CD8-positive, alpha-beta T cell (primary cell): ENCODE measurements at places on chromosomes 4 and X. TPM values are rescaled to one million over a fixed set of nuclear protein-coding genes. Genes with fewer than 3 reads are reported as not detected.
A peak's percentile ranks its signal among the peaks of the same experiment; 100 is the strongest.

The ITIH6 gene
- total RNA-seq: not detected

The PABPC1L2A gene
- total RNA-seq: not detected

The LRIT3 gene
- not detected for total RNA-seq

- DNase-seq: no peak
These were observed 120.0 kb upstream of the DIAPH2 start for GRCh38 chrX:96564595-96564994.

GRCh38 chr4:141473952-141474351, 162.4 kb upstream of the IL15 start:
- no peak for DNase-seq

GRCh38 chrX:124307253-124307907, 25.1 kb upstream of the TEX13D start:
- no peak for DNase-seq

DNA sequence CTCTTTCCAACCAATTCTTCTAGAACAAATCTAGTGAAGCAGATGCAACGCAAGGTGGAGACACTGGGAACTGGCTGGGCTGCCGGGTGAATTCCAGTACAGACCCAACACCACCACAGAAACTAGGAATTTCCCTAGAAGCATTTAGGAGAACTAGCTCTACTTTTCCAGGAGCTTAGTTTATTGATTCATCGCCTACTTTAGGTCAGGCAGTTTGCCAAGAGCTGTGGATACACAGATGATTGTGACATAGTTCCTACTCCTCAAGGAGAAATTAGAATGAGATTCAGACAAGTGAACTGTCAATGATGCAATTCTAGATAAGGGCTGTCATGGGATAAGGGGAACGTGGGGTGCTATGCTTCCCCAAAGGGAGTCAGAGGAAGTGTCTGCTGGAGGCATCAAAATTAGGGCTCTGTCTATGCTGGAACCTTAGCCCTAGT, 350.0 kb downstream of the CAMK2D start:
- DNase-seq: no peak

- DNase-seq: no peak
These were observed 184.4 kb downstream of the GLUD2 start for GRCh38 chrX:121231566-121232358.

DNA sequence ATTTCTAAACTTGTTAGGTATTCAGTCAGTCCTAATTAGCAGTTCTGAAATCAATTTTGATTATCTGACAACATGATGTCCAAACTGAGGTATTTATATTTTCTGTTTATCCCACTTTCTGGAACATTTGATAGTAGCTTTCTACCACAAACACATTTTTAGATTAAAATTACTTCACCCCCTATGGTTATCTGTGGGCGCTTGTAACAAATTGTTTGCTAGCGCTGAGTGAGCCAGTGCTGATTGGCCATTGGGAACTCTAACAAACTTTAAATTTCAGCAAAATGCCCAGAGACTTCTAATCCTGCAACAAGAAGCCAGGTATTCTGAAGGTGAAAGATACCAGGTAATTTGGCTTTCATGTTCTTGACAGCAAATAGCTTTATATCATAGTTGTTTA, at the start of gene MEPE:
MEPE (plus strand) TSS at position 301 of the 400 bp plus-strand sequence. CDS start 1,746 bp downstream, outside the sequence.
- no peak for DNase-seq

GRCh38 chrX:22648281-22648680, 351.5 kb upstream of the DDX53 start:
- no peak for DNase-seq

DNA sequence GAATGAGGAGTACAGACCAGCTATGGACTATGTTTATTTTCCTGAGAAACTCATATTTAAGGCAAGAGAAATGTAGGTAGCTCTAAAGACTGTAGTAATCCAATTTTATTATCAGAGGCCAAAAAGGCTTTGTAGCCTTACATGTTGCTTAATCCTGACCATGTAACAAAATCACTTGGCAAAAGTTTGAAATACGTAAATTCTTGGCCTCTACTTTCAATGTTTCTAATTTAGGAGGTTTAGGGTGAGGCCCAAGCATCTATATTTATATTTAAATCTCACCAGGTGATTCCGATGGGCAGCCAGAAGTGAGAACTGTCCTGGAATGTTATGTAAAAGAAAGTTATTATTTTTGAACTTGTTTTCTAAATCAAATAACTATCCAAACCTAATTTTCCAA, 289.7 kb downstream of the IL1RAPL1 start:
- no peak for DNase-seq

- DNase-seq: no peak
These were observed 20.2 kb downstream of the MTTP start for GRCh38 chr4:99594818-99595217.

DNA sequence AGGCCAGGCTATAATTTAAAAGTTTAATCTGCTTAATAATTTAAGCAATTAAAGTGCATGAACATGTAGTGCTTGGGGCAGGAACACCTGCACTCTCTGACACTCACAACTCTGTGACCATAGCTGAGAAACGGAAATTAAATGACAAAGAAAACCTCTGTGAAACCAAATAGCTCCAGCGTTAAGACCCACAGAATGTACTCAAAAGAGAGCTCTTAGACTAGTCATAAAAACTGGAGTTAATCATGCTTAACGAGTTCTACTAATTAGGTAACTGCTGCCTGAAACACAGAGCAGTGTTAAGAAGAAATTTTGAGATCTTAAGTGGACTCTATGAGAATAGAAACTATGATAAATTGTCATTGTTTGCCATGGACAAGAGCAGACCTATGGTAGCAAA, 174.4 kb upstream of the SPIN4 start:
- no peak for DNase-seq

DNA sequence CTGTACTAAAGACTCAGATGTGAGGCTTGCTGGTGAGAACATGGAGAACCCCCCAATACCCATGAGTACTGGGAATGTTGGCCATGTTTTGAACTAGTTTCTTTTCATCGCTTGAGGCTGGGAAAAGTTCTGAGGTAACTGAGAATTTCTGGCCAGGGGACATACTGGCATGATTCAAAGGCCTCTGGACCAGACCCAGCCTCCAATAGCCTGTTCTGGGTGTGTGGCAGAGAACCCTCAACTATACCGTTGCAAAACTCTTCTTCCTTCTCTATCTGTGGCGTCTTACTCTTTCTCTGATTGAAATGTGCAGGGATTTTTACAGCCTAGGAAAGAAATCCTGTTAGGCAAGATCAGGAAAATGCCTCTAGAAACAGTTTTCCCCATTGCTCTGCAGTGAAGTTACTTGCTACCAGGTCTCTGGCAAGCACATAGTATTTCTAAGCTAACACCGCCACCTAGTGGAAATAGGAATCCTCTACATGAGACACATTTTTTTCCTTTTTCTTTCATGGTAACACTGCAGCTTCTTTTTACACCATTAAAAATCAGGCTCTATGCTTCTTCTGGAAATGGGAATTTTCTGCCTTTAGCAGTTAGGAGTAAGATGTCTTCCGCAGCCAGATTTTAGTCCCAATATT, 170.7 kb upstream of the ZCCHC13 start:
- peak; percentile 10 for DNase-seq

DNA sequence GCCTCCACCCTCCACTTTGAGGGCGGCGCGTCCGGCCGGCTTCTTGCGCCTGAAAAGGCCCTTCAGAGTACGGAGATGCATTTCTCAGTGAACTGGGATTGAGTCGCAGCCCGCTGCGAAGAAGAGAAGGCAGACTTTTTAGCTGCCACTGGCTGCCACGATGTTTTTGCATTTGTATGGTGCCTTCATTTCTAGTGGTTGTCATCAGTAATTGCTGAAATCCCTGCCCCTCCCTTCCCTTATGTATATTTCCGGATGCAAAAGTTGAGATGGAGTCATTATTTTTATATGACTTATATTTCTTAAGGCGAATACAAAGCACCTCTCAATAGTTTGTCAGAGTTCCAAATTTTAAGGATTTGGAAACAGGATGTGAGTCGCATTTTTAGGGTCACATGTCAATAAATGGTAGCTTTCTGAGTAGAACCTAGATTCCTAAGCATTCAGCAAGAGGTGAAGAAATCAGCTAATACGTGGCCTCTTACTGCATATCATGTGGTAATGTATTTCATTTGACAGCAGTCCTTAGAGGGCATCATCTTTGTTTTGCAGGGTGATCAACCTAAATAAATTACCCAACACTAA, 658 bp downstream of the ATP6AP2 start:
- peak; percentile 11 for DNase-seq

GRCh38 chrX:18172970-18173369, 47.7 kb downstream of the BEND2 start:
- DNase-seq: no peak
